ENCODE measurements at places on chromosomes 1 and 21.

DNA sequence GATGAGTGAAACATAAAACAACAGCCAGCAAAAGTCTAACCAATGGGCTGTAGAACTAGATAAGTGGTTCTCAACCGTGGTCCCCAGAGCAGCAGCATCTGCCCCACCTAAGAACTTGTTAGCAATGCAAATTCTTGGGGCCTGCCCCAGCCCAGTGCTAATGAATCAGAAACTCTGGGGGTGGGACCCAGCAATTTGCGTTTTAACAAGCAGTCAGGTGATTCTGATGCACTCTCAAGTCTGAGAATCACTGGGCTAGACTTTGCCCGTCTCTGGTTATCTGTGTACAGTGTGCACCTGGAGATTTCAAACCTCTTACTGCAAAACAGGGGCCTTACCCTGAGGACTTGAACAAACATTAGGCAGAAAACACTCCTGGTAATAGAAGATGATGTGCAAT is 66.5 kb downstream of the PLXNA2 start:
- no peak for DNase-seq

GRCh38 chr1:64184003-64184440 is 19.4 kb upstream of the UBE2U start:
- no peak for DNase-seq

DNA sequence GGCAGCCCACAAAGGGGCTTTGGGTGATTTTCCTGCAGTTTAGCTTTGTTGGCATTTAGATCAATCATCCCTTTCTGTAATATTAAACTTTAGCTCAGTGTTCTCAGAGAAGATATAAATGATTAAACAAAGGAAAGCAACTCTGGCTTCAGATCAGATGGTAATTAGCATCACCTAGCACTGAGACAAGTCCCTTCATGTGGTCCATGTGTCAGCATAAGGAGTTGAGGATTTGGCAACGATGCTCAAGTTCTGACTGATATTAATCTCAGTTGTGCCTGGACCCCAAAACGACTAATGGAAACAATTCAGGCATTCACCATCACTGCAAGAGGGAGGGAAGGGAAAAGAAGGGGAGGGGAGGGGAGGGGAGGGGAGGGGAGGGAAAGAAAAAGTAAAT is 60.4 kb downstream of the SEC16B start:
- DNase-seq: no peak

GRCh38 chr1:185062710-185063370 is 17.5 kb downstream of the RNF2 start:
- DNase-seq: no peak

GRCh38 chr1:16068356-16069270 is 4.8 kb downstream of the FAM131C start:
- DNase-seq: no peak

GRCh38 chr21:30148906-30149305 is 17.7 kb downstream of the CLDN17 start:
- DNase-seq: no peak
